ENCODE measurements at places on chromosomes 6 and 20. TPM values are rescaled to one million over a fixed set of nuclear protein-coding genes. Genes with fewer than 3 reads are reported as not detected.
A peak's percentile ranks its signal among the peaks of the same experiment; 100 is the strongest.

DNA sequence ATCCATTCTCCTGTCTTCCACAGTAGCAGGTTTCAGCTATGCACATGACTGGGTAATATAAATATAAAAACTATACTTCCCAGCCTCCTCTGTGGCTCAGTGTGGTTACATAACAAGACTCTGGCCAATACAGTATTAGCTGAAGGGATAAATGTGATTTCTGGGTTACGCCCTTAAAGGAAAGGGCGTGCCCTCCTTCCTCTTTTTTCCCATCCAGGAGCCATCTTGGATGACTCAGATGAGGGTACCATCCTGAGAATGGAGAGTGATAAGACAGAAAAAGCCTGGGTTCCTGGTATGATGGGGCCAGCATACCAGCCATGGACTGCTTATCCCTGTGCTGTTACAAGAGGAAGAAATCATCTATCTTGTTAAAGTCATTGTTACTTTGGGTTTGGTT, 123.3 kb downstream of the NFATC2 start:
- no peak overlapping the region for H3K27ac ChIP-seq
- DNase-seq, result no peak
- H3K4me3 ChIP-seq, result no peak overlapping the region
- H3K36me3 ChIP-seq, result peaks cover 5% of the 10 kb centered on the region
- H3K4me1 ChIP-seq, result peaks cover 24% of the 10 kb centered on the region
- no peaks in the 10 kb centered on the region for H3K27me3 ChIP-seq

Gene ZNF334
- total RNA-seq, result 31.8 TPM

GRCh38 chr20:56424931-56425330, 12.9 kb downstream of the CASS4 start:
- peak; percentile 16 for DNase-seq
- H3K27ac ChIP-seq, result no peak overlapping the region
- H3K36me3 ChIP-seq, result no peaks in the 10 kb centered on the region
- no peak overlapping the region for H3K4me3 ChIP-seq
- no peaks in the 10 kb centered on the region for H3K27me3 ChIP-seq

Gene KCNK5
- 2.9 TPM for total RNA-seq

DNA sequence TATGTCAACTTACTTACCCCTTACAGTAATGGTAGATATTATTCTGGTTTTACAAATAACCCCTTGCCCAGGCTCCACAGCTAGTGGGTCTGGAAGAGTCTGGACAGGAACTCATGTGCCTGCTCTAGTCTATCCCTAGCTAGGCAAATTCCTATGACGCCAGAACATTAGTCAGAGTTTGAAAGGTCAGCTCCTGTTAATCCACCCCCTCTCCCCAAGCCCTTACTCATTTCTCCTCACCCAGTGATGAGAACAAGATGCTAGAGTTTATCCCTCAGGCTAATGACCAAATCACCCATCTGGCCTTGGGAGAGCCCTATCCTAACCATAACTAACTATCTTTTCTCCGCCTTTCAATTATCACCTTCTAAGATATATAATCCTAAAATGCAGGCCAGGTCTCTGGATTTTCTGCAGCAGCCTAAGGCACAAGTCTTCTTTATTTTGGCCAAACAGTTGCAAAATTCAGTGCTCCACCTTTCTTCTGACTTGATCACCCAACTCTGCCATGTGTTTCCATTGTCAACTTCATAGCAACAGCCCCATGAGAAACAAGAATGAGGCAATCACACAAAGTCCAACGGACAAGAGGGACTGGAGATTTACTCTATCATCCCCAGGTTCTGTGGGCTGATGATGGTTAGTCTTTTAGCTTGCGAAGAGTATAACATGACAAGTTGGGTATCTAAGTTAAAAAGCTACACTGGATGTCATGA, 113.3 kb downstream of the TASP1 start:
- no peaks in the 10 kb centered on the region for H3K27me3 ChIP-seq
- no peak for DNase-seq
- peaks cover 38% of the 10 kb centered on the region for H3K36me3 ChIP-seq
- H3K4me3 ChIP-seq, result no peak overlapping the region

Gene GLP1R
- not detected for total RNA-seq

DNA sequence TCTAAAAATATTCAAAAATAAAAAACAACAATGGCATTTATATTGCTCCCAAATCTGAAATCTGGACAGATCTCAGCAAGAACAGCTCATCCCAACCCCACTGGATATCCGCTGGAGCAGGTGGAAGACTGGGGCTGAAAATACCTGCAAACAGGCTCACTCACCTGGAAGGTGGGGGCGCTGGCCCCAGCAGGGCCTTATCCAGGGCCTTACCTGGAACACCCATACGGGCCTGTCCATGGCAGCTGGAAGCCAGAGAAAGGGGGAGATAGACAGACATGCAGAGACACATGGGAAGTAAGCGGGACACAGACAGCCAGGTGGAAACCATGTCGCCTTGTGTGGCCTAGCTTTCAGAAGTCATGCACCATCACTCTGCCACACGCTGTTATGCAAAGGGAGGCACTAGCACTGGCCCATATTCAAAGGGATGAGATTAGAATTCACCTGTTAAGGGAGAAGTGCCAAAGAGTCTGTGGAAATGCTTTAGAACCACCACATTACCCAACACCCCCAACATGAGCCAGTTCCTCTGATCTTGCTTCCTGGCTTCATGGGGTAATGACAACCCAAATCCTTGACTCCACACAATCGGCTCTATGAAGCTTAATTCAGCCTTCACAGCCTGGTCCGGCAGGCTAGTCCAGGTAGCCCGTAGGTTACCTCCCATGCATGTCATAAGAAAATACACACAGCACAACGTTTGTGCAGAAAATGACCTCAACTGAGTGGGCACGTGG, 99.0 kb upstream of the CDYL start:
- no peak for DNase-seq
- H3K27ac ChIP-seq, result no peak overlapping the region
- no peak overlapping the region for H3K4me3 ChIP-seq
- no peaks in the 10 kb centered on the region for H3K27me3 ChIP-seq
- no peaks in the 10 kb centered on the region for H3K4me1 ChIP-seq

DNA sequence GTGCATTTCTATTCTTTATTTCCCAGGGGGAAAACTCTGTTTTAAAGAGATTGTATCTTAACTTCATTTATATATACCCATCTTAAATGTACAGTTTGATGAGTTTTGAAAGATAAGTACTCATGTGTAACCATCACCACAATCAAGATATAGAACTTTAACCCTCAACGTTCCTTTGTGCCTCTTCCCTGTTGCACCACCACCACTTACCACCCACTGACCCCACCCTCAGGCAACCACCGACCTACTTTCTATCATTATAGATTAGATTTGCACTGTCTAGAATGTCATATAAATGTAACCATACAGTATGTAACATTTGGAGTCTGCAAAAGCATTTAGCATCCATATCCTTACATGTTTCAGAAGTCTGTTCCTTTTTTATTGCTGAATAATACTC, 121.0 kb downstream of the RTN4IP1 start:
- no peaks in the 10 kb centered on the region for H3K36me3 ChIP-seq
- peaks cover 74% of the 10 kb centered on the region for H3K27me3 ChIP-seq

DNA sequence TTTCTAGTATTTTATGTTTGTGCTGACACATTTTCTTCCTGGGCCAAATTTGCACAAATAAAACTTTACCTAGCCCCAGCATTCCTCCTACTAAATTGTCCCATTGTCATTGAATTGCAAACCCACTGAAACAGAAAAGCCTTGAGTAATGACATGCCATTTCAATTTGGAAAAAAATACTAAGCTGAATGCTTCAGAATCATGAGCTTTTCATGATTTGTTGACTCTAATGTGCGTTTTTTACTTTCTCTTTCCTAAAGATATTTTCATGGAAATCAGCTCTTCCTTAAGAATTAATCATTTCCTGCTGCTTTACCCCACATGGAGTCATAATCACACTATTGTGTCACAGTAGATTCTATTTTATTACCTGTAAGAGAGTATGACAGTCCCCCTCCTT, 47.4 kb downstream of the TRDN start:
- H3K4me3 ChIP-seq, result no peak overlapping the region
- no peak overlapping the region for H3K27ac ChIP-seq
- peaks cover 23% of the 10 kb centered on the region for H3K4me1 ChIP-seq
- H3K27me3 ChIP-seq, result no peaks in the 10 kb centered on the region
- no peaks in the 10 kb centered on the region for H3K36me3 ChIP-seq

DNA sequence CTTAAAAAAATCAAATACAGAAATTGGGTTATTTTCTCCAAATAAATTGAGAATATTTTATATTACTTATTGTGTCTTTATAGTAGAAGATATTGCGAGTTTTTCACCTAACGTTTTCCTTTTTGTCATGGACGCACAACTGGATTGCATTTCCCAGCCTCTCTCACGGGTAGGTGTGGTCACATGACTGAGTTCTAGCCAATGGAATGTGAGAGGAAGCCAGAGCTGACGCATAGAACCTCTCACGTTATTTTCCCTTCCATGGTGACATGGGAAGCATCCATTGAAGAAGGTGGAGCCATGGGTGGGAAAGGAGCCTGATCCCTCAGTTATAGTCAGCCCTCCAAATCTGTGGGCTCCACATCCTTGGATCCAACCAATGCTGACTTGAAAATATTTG, 155.9 kb upstream of the UST start:
- DNase-seq, result no peak
- H3K27ac ChIP-seq, result no peak overlapping the region
- peaks cover 6% of the 10 kb centered on the region for H3K36me3 ChIP-seq
- no peak overlapping the region for H3K4me3 ChIP-seq

GRCh38 chr20:50516180-50516934, 6.2 kb downstream of the PTPN1 start:
- no peak overlapping the region for H3K27ac ChIP-seq
- H3K4me1 ChIP-seq, result peaks cover 52% of the 10 kb centered on the region
- H3K27me3 ChIP-seq, result no peaks in the 10 kb centered on the region

GRCh38 chr6:63066055-63066704, 145.1 kb upstream of the FKBP1C start:
- no peaks in the 10 kb centered on the region for H3K36me3 ChIP-seq
- no peaks in the 10 kb centered on the region for H3K27me3 ChIP-seq
- no peak overlapping the region for H3K4me3 ChIP-seq
- H3K27ac ChIP-seq, result no peak overlapping the region

Gene TOX2
- 0.94 TPM for total RNA-seq

Gene TBPL1
- 30.5 TPM for total RNA-seq

Gene ZC3H12D
- total RNA-seq, result 0.72 TPM

Gene SLC17A3
- total RNA-seq, result not detected

DNA sequence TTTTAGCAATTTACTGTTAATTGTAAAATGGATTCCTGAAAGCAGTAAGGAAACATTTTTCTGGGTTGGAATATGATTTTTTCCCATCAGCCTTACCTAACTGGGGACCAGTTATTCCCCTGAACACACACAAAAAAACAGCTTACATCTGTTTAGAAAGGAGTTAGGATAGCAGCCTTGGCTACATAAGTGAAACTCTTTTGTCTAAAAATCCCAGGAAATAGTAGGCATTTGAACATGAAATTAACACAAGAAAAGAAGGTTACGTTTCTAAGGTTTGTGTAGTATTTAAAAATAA, 696.2 kb upstream of the MARCKS start:
- no peak for DNase-seq
- no peaks in the 10 kb centered on the region for H3K36me3 ChIP-seq
- H3K27ac ChIP-seq, result peak overlapping the region; percentile 21
- no peaks in the 10 kb centered on the region for H3K27me3 ChIP-seq
- H3K4me1 ChIP-seq, result no peaks in the 10 kb centered on the region

Gene MCM9
- 21.7 TPM for total RNA-seq

Gene DTNBP1
- 19.0 TPM for total RNA-seq

DNA sequence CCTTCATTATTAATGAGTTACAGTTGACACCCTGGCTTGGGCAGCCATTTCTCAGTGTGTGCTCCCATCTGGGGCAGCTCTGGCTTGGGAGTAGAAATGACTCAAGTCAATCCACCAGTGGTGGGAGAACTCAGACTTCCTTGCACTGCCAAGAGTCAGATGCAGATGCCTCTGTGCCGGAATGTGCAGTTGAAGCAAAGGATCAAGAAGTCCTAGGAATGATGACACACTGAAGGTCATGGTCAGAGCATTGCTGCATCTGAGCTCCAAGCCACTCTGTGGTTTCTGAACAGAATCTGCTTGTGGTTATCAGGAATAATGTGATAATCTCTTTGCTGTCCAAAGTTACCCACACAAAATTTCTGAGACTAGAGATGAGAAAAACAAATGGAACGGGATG, 19.5 kb upstream of the PAX1 start:
- no peak overlapping the region for H3K27ac ChIP-seq
- H3K36me3 ChIP-seq, result no peaks in the 10 kb centered on the region
- H3K4me1 ChIP-seq, result peaks cover 10% of the 10 kb centered on the region
- no peak overlapping the region for H3K4me3 ChIP-seq
- H3K27me3 ChIP-seq, result peaks cover 40% of the 10 kb centered on the region
- DNase-seq, result no peak

Gene ENPP5
- total RNA-seq, result 8.7 TPM

DNA sequence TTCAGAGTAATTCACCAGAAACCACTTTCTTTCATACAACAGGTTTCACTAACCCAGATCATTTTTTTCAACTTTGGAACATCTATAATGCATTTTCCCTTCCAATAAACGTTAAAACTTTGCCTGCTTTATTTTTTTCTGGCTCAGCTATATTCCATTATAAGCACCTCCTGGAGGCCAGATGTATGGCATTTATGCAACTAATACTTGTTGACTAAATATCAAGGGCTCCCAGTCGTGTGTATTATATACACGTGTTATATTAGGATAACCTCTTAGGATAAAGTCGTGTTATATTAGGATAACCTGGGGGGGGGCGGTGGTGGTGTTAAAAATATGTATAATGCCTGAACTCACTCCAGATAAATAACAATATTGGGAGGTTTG, 6.7 kb downstream of the OPN5 start:
- peaks cover 17% of the 10 kb centered on the region for H3K4me1 ChIP-seq
- no peak overlapping the region for H3K27ac ChIP-seq
- H3K27me3 ChIP-seq, result peaks cover 13% of the 10 kb centered on the region
- H3K36me3 ChIP-seq, result no peaks in the 10 kb centered on the region

DNA sequence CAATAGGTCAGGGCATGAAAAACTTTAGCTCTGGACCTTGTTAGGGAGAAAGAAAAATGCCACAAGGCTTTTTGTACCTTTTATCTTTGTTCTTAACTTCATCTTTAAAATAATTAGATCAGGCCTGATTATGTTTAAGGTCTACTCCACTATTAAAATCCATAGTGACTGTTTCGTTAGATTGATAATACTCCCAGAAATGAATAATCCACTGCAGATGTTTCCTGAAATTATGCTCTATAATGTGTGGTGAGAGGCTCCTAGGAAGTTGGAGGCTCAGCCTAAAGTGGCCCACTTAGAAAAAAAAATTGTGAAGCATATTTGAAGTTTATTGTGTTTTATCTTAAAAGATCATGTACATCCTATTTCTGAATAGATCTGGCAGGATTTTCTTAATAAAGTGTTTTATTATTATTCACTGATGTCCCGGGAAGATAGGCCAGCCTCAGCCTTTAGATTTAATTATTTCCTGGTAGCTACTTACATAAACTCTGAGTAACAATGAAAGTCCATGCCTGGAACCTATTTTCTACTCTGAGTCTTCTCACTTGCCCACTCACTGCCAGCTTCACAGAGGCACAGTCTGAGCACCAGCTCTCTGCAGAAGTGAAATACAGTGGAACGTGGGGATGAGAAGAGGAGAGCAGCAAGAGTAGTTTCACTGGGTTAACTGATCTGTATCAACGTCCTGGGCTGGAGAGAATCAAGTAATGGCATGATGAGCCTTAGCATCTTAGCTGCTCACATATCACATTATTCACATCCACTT, 126.8 kb upstream of the TMEM170B start:
- no peaks in the 10 kb centered on the region for H3K36me3 ChIP-seq
- H3K4me3 ChIP-seq, result no peak overlapping the region
- no peaks in the 10 kb centered on the region for H3K27me3 ChIP-seq
- H3K4me1 ChIP-seq, result peaks cover 23% of the 10 kb centered on the region

- H3K27me3 ChIP-seq, result no peaks in the 10 kb centered on the region
- no peak overlapping the region for H3K4me3 ChIP-seq
- no peak for DNase-seq
- H3K27ac ChIP-seq, result no peak overlapping the region
- peaks cover 5% of the 10 kb centered on the region for H3K36me3 ChIP-seq
Measured at GRCh38 chr20:1341561-1342265, 12.8 kb upstream of the SDCBP2 start.

Data from mesothelial cell of epicardium (in vitro differentiated cells).